Hippocampal formation (tissue), 2 donors: ENCODE measurements at places on chromosomes 2 and 18.

DNA sequence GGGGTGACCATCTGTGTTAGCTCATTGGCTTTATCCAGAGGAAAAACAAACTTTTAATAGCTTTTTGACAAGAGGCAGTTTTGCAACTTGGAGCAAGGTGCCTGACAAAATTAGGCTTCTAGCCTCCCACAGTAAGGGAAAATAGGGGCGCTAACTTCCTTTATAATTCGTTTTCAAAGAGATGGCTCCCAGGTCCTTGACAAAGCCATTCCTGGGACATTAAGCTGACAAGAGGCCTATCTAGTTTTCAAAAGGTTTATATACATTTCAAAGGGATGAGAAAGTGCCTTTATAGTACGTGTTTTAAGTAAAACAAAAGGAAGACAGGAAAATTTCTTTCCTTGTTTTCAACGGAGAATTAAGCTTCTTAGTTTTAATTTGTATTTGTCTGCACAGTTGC, 159.4 kb upstream of the GCFC2 start:
- DNase-seq = no peak

- DNase-seq = no peak
Observed at GRCh38 chr2:5409898-5410381, 282.2 kb upstream of the SOX11 start.

DNA sequence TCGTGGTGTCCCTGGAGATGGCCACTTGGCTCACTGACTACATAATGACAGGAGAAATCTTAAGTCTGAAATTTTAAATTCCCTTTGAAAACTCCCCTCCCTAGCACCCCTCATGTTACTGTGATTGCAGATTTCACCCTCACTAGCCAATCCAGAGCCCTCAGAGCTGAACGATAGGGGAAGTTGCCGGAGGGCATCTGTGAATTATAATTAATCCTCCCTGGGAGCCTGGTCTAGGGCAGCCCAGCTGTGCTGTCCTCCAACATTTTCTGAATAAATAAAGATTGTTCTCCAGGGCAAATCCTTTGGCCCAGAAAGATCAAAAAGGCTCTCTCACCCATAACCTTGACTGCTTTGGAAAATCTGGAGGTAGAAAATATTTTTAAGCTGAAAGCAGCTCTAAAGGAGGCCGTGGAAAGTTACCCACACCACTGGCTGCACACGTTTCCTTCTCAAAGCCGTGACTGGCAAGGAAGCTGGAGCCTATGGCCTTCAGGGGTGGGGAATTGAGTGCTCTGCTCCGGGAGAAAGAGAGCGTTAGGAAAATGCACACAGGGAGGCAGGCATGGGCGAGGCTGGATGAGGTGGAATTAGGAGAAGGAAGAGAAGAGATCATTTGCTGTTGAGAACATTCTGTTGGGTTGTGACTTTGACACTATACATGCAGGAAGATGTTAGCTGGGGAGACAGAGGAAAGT, 68.9 kb upstream of the CNGA3 start:
- DNase-seq = no peak

DNA sequence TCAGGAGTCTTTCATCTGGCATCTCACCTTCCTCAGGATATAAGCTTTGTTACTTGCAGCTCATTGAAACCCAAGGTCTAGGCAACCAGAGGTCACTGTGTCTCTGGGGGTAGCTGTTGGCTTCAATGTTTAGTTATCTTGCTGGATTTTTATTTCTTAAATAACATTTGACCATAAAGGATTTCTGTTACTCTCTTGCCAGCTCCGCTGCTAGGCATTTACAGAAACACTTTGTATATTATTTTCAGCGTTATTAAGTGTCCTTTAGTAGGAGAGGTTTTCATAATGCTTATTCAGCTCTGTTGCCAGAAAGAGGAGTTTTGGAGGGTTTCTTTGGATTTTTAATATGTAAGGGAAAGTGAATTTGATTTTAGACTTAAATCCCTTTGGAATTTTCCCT, 61.4 kb downstream of the QPCT start:
- DNase-seq = no peak

- no peak for DNase-seq
Observed at GRCh38 chr2:203470371-203470770, 64.7 kb downstream of the RAPH1 start.

GRCh38 chr2:177467646-177468045, 75.1 kb downstream of the AGPS start:
- DNase-seq = no peak

DNA sequence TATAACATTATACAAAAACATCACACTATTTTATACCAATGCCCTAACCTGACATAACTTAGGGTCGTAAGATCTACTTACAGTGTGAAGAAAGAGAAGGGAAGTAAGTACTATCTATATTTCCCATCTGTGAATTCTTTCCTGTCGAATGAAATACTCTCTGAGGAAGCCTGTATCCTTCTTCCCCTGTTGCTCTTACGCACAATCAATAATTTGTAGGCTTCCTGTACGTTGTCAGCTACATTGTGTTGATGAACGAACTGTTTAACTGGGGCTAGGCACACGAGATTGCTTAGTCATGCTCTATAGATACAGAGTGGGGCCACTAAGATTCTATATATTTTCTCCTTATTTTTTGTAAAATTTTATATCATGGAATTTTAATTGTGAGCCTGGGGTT, 1125.0 kb upstream of the CELF4 start:
- DNase-seq = no peak

- DNase-seq = no peak
Observed at GRCh38 chr18:9642799-9643462, 28.6 kb upstream of the PPP4R1 start.

- DNase-seq = no peak
Observed at GRCh38 chr18:74286106-74286855, 5.5 kb downstream of the CYB5A start.

- DNase-seq = no peak
Observed at GRCh38 chr18:44609181-44609941, 71.3 kb upstream of the SETBP1 start.

- no peak for DNase-seq
Observed at GRCh38 chr2:10392951-10393639, 55.0 kb downstream of the ODC1 start.

- DNase-seq = no peak
Observed at GRCh38 chr2:118255301-118255700, 167.0 kb downstream of the INSIG2 start.

DNA sequence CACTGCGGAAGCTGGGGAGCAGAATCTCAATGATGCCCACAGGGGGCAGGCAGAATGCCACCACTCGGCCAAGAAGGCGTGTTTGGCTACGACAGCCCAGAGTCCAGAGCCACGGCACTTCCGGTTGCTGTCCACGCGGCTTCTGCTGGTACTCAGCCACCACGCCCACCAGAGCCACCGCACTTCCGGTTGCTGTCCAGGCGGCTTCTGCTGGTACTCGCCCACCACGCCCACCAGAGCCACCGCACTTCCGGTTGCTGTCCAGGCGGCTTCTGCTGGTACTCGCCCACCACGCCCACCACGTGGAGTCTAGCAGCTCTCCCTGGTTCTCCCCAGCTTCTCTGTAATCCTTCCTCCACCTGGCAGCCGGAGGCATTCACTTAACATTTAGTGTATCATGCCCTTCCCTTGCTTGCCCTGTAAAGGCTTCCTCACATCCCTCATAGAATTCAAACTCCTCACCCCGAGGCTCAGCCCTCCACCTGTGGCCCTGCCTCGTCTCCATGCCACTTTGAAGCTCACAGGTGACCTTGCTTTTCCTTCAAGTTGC, 40.1 kb upstream of the APCDD1 start:
- no peak for DNase-seq

- DNase-seq = no peak
Observed at GRCh38 chr2:170404846-170405245, 226.9 kb downstream of the MYO3B start.

DNA sequence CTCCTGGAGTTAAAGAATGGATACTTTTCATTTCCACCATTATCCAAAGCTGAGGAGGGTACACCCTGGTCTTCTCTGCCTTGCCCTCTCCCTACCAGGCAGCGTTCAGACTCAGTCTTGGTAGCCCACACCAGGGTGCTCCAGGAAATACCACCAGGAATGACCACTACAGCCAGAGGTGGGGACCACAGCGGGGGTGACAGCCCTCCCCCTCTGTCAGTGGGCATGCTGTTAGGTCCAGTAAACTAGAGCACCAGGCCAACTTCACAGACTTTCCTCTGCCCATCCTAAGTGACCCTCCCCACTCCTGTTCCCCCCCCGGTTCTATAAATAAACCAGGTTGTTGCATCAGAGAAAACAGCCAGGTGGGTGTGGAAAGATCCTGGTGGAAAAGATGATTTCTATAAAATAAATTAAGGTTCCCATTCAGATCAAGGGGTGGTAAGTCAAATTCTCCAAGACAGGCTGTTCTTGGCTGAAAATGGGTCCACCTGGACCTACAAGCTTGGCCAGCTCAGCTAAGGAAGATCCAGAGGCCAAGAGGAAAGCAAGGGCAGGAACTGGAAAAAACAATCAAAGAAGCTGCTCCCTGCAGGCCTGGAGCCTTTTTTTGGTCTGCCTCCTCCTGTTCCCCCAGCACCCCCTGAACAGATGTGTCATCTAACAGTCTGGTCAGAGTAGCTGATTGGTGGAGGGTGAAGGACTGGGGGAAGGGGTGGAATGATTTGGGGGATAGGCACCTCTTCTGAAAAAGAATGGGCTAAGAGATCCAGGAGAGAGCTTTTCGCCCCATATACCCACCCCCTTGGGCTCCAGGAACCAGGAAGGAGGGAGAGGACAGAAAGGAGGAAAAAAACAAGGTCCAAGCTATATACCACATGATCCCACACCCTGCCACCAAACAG, 2.3 kb downstream of the RAB11FIP5 start:
- no peak for DNase-seq
